ENCODE measurements at places on chromosomes 12 and 14.

DNA sequence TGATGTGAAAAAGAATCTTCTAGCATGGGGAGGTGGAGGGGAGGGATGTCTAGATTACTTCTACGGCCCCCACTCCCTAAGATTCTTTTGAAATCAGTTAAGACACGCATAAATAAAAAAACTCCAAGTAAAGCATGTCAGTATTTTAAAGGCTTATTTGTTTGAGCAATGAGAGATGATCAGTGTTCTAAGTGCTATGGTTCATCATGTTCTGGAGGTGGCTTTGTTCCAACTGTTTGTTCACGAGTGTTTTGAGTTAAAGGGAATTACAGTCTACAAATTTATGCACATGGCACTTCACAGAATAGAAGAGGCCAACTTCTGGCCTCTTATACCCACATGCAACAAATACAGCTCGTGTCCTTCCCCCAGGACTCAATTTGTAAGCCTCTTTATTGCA lies 394.9 kb downstream of the RAD51B start:
- no peak for DNase-seq

GRCh38 chr12:52741375-52742195 lies 35.6 kb downstream of the KRT76 start:
- no peak for DNase-seq

GRCh38 chr12:106655577-106655976 lies 72.8 kb downstream of the RFX4 start:
- no peak for DNase-seq

DNA sequence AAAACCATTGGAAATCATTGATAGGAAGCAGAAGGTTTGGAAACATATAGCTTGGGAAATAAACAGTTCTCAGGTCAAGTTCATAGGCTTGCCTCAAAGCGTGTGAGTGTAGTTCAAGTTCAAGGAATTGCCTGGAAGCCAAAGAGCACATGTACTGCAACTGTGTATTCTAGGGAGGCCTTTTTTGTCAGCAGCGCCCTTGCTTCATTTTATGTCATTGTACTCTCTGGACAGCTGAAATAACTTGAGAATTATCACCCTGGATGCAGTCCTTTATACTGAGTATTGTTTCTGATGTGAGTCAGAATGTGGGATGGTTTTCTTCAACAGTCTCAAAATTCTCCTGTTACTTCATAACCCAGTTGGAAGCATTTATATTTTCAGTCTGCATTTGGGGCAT lies 16.0 kb upstream of the EVL start:
- no peak for DNase-seq

GRCh38 chr14:58808828-58809227 lies 171.1 kb downstream of the DACT1 start:
- no peak for DNase-seq

- no peak for DNase-seq
These were observed 620 bp downstream of the TMTC1 start for GRCh38 chr12:29782871-29783772.

GRCh38 chr14:72692696-72693095 lies 201.2 kb downstream of the DPF3 start:
- DNase-seq: no peak

GRCh38 chr12:131493068-131493826 lies 217.6 kb upstream of the SFSWAP start:
- DNase-seq: no peak

- peak; percentile 60 for DNase-seq
These were observed 43.5 kb downstream of the TMX1 start for GRCh38 chr14:51283402-51284085.

GRCh38 chr12:11500188-11500860 lies 105.0 kb upstream of the PRB2 start:
- DNase-seq: no peak

DNA sequence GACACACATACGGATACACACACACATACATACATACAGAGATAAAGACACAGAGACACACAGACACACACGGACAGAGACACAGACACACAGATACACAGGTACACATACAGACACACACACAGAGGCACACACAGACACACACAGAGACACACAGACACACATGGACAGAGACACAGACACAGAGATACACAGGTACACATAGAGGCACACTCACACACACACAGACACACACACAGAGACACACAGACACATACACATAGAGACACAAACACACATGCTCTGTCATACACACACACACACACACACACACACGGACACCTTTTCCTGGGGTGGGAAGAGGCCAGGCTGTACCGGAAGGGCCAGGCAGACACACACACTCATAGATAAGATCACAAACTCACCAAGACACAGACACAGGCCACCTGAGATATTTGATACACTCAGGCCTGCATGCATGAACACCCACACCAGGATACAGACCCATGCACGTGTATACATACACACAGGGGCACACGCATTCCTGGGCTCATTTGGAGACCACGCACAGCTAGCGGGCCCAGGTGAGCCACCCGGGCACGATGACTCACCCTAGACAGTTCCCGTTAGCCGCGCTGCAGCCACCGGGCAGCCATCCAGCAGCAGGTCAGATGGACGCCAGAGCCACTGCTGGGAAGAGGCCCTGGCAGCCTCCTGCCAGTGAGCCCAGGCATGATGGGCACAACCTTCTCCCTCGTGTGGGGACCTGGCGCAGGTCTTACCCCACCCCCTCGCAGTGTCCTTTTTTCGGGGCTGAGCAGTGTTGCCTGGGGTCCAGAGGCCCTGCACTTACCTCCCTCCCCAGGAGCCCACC lies 1.8 kb upstream of the AHNAK2 start:
- no peak for DNase-seq

- no peak for DNase-seq
These were observed 180.4 kb upstream of the HIF1A start for GRCh38 chr14:61514927-61515326.

- no peak for DNase-seq
These were observed 73.3 kb upstream of the USP44 start for GRCh38 chr12:95624589-95624988.

DNA sequence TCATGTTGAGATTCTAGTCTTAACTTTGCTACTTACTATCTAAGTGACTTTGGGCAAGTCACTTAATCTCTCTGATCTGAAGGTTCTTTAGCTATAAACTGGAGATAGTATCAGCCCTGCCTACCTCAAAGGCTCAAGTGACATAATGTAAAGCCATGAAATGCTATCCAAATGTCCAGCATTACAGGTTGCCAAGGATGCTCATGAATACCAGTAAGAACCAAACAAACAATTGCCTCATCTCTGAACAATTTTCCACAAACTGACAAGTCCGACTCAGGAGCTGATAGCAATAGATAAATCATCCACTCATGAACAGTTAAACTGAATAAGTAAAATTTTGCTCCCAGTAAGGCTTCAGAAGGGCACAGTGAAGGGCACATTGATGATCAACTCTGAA lies 51.5 kb downstream of the LMNTD1 start:
- DNase-seq: no peak

- no peak for DNase-seq
These were observed 451.8 kb upstream of the TBX3 start for GRCh38 chr12:115135800-115136211.

GRCh38 chr14:31229638-31230572 lies 22.3 kb upstream of the HECTD1 start:
- no peak for DNase-seq

GRCh38 chr12:19093218-19093617 lies 36.3 kb upstream of the PLEKHA5 start:
- DNase-seq: no peak

GRCh38 chr14:101823511-101824120 lies 62.1 kb downstream of the PPP2R5C start:
- DNase-seq: no peak

GRCh38 chr12:130669205-130669557 lies 46.9 kb downstream of the RIMBP2 start:
- no peak for DNase-seq

DNA sequence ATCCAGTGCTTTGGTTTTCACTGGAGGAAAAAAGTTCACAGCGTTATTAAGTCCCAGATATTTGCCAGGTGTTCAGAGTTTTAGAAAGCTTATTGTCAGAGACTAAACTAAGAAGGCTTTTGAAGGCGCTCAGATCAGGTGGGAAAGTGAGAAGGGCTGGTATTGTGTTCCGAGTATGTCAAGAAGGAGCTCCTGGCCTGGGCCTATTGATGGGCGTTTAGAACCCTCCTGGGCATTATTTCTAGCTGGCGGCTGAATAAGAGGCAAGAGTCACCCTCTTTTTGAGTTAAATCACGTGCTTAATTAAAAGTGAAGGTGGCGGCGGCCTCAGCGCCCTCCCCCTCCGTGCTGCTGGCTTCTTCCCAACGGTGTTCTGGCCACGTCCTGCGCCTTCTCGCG lies 20.9 kb upstream of the GNS start:
- DNase-seq: no peak

- no peak for DNase-seq
These were observed 20.2 kb upstream of the CLEC4D start for GRCh38 chr12:8493084-8493483.

- no peak for DNase-seq
These were observed 27.1 kb downstream of the TTC8 start for GRCh38 chr14:88851587-88851986.

GRCh38 chr14:68795597-68796417 lies 2.9 kb upstream of the ZFP36L1 start:
- DNase-seq: no peak

GRCh38 chr14:24188251-24189058 lies at the start of gene IPO4:
Gene IPO4 (minus strand): TSS chr14:24188816. CDS start chr14:24188787, 29 bp downstream.
- DNase-seq: peak; percentile 84

GRCh38 chr12:6279256-6279628 lies 31.2 kb upstream of the PLEKHG6 start:
- no peak for DNase-seq

GRCh38 chr12:55034218-55034617 lies 14.4 kb downstream of the NEUROD4 start:
- DNase-seq: no peak

DNA sequence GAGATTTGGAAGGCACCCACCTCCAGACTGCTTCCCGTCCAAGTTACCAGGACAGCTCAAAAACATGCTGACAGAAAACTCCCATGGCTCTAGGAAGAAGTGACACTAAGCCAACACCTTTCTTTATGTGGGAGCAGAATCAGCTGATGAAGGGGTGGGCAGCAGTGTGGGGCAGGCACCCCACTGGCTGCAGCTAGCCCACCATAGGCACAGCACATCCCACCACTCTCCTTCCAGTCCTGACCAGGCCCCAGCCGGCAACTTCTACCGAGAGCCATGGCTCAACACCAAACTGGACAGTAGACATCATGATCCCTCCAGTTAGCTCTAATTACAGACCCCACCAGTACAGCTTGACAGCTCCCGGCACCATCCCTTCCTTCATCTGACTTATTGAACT lies 45.0 kb downstream of the SH2B3 start:
- no peak for DNase-seq

DNA sequence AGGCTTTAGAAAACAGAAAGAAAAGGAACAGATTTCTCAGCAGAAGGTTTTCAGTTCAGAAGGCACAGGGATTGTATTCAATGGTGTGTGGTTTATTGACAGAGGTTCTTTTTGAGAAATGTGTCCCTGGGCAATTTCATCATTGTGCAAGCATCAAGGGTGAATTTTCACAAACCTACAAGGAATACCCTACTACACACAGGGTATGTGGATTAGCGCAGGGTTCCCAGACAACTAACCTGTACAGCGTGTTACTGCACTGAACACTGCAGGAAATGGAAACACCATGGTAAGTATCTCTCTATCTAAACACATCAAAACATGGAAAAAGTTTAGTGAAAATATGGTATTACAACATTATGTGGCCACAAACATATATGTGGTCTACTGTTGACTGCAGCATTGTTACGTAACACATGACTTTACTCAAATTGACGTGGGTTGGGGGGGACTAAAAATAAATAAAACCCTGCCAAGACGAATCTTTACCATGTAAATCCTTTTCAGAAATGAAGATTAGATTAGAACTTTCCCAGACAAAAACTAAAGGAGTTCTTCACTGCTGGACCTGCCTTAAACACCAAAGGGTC lies 893.1 kb downstream of the TMEM121 start:
- no peak for DNase-seq

- no peak for DNase-seq
These were observed 33.8 kb downstream of the GIT2 start for GRCh38 chr12:109962398-109962797.

GRCh38 chr12:71941174-71941573 lies 2.5 kb downstream of the TPH2 start:
- no peak for DNase-seq

GRCh38 chr12:57735952-57736740 lies 2.4 kb downstream of the AGAP2 start:
- no peak for DNase-seq

DNA sequence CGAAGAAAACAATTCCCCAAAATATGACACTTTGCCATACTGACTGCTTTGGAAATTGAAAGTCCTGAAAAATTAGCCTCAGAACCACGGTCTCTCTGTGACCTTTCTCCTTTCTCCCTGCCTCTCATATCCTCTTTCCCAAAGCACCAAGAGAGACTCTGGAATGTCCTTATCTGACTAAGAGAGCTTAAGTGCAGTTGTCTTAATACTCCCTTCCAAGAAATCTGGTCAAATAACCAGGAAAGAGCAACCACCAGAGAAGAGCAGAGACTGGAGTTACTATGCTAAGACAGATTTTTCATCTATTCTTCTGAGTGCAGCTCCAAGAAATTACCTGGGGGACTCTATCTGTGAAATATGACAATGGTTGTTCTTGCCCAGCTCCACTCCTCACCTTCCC lies 10.5 kb upstream of the BTG1 start:
- DNase-seq: no peak

GRCh38 chr14:99809360-99809759 lies 16.1 kb downstream of the EML1 start:
- no peak for DNase-seq

GRCh38 chr14:64919215-64919614 lies 5.0 kb downstream of the CHURC1 start:
- DNase-seq: no peak

DNA sequence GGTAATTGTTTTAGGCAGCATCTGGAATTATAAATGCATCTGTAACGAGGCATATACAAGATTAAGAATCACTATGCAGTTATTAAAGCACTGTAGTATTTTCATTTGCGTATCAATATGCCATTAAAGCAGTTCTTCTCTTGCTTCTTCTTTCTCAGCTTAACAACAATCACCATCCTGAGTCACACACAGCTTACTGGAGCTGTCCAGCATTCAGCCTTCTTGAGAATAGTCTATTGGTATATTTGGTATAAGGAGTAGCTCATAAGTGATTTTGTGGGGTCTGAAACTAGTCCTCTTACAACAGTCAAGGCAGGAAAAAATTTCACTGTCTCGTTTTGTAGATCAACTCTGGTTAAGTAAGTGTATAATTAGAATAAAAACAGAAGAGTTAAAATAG lies 523.0 kb upstream of the FOXG1 start:
- DNase-seq: no peak

- DNase-seq: peak; percentile 9
These were observed 239.2 kb upstream of the FKBP4 start for GRCh38 chr12:2555487-2556082.

DNA sequence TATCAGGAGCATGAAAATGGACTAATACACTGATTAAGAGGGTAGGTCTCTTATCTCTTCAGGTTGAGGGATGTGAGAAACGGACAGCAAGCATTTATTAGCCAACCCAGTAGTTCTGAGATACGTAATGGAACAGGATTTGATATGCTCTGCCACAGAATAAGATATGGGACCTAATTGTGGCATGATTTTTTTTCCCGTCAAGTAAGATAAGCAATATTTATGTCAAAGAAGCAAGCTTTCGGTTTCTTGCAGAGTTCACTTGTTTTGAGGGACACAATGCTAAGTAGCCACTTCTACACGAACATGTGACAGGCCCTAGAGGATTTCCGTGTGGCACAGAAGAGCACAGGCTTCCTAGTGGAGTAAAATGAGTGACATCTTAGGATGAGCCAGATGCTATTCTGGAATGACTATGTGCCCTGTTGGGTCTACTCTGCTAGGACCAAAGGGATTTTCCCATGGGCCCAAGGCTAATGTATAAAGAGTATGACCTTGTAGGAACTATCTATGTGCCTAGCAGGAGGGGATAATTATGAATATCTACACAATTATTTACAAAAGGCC lies 57.9 kb downstream of the SLC38A1 start:
- no peak for DNase-seq

Data from NCI-H2081 treated with DMSO at 0.1 percent for 48 hours (cell line).